Activated naive CD8-positive, alpha-beta T cell treated with anti-CD3 and anti-CD28 coated beads, Interleukin-2, amount 10 ng/mL, durations not matched to agents 7 days and 5 days (primary cell): ENCODE measurements at places on chromosomes 7 and 10.

DNA sequence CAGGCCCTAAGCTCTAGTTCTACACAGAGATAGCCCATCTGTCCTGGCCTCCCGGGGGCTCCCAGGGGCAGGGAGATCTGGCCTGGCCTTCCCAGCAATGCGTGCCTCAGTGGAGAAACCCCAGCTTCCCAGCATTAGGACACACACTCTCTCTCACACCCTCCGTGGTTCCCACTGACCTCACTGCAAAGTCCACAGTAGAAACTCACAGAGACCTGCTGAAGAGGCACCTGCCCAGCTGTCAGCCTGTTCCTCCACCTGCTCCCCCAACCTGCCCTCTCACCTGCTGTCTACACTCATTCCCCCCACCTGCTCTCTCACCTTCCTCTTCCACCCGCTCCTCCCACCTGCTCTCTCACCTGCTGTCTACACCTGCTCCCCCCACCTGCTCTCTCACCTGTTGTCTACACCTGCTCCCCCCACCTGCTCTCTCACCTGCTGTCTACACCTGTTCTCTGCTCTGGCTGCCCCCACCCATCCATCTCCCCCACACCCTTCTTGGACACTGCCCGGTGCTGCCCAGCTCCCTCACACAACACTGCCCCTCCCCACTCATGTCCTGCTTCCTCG lies 21.1 kb upstream of the PFKP start:
- no peak overlapping the region for H3K27ac ChIP-seq
- no peaks in the 10 kb centered on the region for H3K4me1 ChIP-seq
- peaks cover 1% of the 10 kb centered on the region for H3K36me3 ChIP-seq
- no peak for DNase-seq

- no peak for DNase-seq
- no peaks in the 10 kb centered on the region for H3K27me3 ChIP-seq
- H3K4me1 ChIP-seq, result no peaks in the 10 kb centered on the region
- H3K36me3 ChIP-seq, result no peaks in the 10 kb centered on the region
Observed at GRCh38 chr7:115516341-115516740, 514.2 kb downstream of the TFEC start.

GRCh38 chr10:97407211-97407951 lies 6.2 kb upstream of the RRP12 start:
- peaks cover 12% of the 10 kb centered on the region for H3K4me1 ChIP-seq
- H3K27me3 ChIP-seq, result no peaks in the 10 kb centered on the region
- no peaks in the 10 kb centered on the region for H3K36me3 ChIP-seq
- H3K27ac ChIP-seq, result peak overlapping the region; percentile 75

GRCh38 chr7:27209933-27210440 lies 10.1 kb upstream of the HOXA13 start:
- H3K4me3 ChIP-seq, result no peak overlapping the region
- H3K27ac ChIP-seq, result no peak overlapping the region
- no peak for DNase-seq
- no peaks in the 10 kb centered on the region for H3K36me3 ChIP-seq

DNA sequence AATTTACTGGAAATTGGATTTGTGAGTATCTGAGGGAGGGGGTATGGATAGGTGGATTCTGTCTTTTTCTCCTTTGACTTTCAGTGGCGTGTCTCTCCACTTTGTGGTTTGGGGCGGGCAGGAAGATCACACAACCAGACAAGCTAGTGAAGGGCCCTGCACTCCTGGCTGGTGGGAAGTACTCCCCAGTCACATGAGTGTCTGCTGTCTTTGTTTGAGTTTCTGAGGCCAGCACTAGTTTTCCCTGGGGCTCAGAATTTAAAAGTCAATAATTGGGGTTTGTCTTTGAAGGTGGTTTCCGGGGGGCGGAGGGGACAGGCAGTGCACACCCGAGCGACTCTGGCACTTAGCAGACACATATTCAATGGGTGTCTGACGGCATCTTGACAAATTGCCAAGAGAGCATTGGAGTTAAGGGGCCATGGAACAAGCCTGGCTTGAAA lies 120.1 kb downstream of the WDFY4 start:
- peak overlapping the region; percentile 69 for H3K4me3 ChIP-seq
- H3K27me3 ChIP-seq, result no peaks in the 10 kb centered on the region
- peaks cover 8% of the 10 kb centered on the region for H3K36me3 ChIP-seq
- H3K4me1 ChIP-seq, result peaks cover 73% of the 10 kb centered on the region
- peak overlapping the region; percentile 85 for H3K27ac ChIP-seq
- no peak for DNase-seq

GRCh38 chr10:22247636-22248035 lies 29.8 kb upstream of the EBLN1 start:
- H3K27ac ChIP-seq, result peak overlapping the region; percentile 70
- DNase-seq, result no peak
- H3K36me3 ChIP-seq, result peaks cover 4% of the 10 kb centered on the region

GRCh38 chr10:84292502-84292901 lies 35.9 kb upstream of the CCSER2 start:
- peaks cover 7% of the 10 kb centered on the region for H3K27me3 ChIP-seq
- H3K27ac ChIP-seq, result no peak overlapping the region

GRCh38 chr10:71743089-71743838 lies 23.7 kb upstream of the C10orf105 start:
- H3K27ac ChIP-seq, result peak overlapping the region; percentile 93
- H3K36me3 ChIP-seq, result peaks cover 6% of the 10 kb centered on the region
- DNase-seq, result no peak
- no peaks in the 10 kb centered on the region for H3K27me3 ChIP-seq

DNA sequence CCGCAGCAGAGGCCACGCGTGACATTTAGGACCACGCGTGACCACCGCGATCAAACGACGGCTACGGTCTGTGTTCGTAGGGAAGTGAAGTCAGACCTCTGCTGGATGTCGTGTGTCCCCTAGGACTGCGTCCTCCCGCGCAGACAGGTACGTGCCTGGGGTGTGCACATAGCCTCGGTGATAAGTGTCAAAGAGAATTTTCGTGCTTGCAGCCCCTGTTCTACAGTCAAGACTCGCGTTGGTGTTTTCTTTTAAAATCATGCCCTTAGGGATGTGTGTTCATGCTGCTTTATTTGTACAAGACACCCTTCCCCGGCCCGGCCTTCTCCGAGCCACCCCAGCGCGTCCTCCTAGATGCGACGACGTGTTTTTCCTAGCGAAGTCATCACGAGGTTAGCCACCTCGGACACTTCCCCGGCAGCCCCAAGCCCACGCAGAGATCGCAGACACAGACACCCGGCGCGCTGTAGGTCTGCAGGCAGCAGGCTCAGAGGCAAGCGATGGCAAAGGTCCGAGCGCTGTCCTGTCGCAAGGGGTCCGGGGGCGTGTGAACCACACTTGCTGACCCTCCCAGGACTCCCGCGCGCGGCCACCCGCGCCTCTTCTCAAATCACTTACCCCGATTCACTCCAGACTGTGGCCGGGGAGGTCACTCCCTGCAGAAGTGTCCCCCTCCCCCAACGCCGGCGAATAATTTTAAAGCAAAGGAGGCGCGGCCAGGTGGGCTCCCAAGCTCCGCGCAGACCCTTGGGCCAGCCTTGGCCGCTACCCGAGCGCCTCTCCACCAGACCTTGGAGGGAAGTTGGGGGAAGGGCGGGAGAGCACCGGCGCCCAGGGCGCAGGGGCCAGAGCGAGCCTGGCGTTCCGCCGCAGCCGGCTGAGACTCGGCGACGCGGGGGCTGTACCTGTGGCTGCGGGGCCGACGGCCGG lies 552 bp downstream of the MKX start:
- H3K27me3 ChIP-seq, result peaks cover 68% of the 10 kb centered on the region
- H3K36me3 ChIP-seq, result no peaks in the 10 kb centered on the region
- peak overlapping the region; percentile 79 for H3K4me3 ChIP-seq

DNA sequence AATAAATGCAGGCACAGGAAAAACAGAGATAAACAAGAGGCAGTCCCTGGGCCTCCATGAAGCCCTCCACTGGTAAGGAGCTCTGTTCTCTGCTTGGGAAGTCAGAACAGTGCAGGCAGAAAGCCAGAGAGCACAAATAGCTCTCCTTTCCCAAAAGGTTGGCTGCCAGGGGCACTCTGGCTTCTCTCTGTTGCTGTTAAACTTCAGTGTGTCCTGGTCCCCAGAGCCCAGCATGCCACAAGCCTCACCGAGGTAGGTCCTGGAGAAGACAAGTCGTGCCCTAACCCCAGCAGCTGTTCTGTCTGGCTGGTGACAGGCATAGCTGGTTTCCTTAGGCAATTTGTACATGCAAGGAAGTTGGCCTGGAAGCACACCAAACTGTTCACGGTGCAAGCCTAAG lies 17.3 kb downstream of the SLC16A12 start:
- peaks cover 2% of the 10 kb centered on the region for H3K4me1 ChIP-seq
- DNase-seq, result no peak
- no peak overlapping the region for H3K4me3 ChIP-seq
- H3K27ac ChIP-seq, result no peak overlapping the region
- H3K36me3 ChIP-seq, result no peaks in the 10 kb centered on the region

DNA sequence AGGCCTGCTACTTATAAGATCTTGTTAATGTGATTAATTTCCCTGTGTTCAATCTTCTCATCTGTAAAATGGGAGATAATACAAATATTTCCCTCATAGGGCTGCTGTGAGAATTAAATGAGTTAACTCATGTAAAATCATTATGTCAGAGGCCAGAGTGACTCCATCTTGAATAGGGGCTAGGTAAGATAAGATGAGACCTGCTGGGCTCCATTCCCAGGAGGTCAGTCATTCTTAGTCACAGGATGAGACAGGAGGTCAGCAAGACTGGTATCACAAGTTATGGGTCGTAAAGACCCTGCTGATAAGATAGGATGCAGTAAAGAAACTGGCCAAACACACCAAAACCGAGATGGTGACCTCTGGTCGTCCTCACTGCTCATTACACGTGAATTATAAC lies 200.7 kb downstream of the CYP26A1 start:
- H3K27ac ChIP-seq, result no peak overlapping the region
- H3K4me3 ChIP-seq, result no peak overlapping the region
- no peak for DNase-seq
- no peaks in the 10 kb centered on the region for H3K4me1 ChIP-seq

DNA sequence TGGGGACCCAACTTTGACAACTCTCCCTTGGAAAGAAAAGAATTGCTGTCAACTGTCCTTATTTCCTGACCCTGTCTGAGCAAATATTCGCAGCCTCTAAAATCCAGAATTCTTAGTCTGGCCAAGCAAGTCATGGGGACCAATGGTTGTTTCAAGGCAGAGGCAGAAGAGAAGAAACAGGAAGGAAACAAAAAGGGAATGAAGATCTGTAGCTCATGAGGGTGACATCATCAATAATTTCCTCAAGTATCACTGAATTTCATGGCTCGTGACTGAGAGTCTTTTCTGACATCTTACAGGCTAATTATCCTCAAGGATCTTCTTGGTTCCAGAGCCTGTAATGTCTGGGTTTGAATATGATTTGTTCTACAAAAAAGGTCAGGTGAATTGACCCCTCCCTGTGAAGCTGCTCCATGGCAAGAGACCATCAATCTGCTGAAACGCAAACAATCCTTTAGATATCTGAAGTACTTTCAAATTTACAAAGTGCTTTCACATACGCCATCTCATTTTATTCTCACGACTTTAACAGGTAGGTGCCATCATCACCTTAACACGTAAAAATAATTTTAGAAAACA lies 5.8 kb downstream of the CDK6 start:
- peak overlapping the region; percentile 98 for H3K4me3 ChIP-seq
- H3K27ac ChIP-seq, result peak overlapping the region; percentile 56
- H3K4me1 ChIP-seq, result peaks cover 50% of the 10 kb centered on the region
- no peak for DNase-seq
- no peaks in the 10 kb centered on the region for H3K27me3 ChIP-seq

- H3K27ac ChIP-seq, result no peak overlapping the region
- H3K27me3 ChIP-seq, result no peaks in the 10 kb centered on the region
- no peak for DNase-seq
- no peaks in the 10 kb centered on the region for H3K36me3 ChIP-seq
- no peak overlapping the region for H3K4me3 ChIP-seq
Observed at GRCh38 chr7:81811956-81812865, 42.4 kb upstream of the HGF start.

GRCh38 chr7:44311561-44312495 lies 13.6 kb downstream of the CAMK2B start:
- H3K27ac ChIP-seq, result no peak overlapping the region
- H3K27me3 ChIP-seq, result peaks cover 27% of the 10 kb centered on the region
- no peak for DNase-seq
- no peak overlapping the region for H3K4me3 ChIP-seq
- H3K36me3 ChIP-seq, result no peaks in the 10 kb centered on the region

DNA sequence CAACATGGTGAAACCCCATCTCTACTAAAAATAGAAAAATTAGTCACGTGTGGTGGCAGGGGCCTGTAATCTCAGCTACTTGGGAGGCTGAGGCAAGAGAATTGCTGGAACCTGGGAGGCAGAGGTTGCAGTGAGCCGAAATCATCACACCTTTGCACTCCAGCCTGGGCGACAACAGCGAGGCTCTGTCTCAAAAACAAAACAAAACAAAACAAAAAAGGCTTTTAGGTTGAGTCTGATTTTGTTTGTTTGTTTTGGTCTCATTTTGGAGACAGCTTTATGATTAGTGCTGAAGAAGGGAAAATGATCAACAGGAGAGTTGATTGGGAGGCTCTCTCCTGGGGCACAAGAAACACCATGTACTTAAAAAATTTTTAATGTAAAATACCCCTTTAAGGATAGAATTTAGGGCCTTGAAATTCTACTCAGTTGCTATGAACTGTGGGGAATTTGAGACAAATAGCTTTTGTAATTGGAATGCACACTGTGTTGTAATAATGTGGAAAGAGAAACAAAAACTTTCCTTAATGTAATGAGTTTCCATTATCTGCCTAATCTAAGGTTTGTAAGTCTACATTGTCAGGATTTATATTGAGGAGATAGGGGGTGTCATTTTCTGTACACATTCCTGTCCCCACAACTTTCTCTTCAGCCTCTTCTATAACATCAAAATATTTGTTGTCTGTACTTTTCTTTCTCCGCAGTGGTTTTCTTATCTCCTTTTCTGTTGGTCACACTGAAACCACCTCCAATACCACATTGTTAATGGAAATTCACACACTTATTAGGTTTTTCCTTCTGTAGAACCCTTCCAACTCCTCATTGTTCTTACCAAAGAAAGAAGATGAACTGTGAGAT lies 41.3 kb downstream of the ARID5B start:
- no peak for DNase-seq
- peak overlapping the region; percentile 84 for H3K4me3 ChIP-seq
- H3K27ac ChIP-seq, result peak overlapping the region; percentile 89
- no peaks in the 10 kb centered on the region for H3K27me3 ChIP-seq
- peaks cover 52% of the 10 kb centered on the region for H3K36me3 ChIP-seq

DNA sequence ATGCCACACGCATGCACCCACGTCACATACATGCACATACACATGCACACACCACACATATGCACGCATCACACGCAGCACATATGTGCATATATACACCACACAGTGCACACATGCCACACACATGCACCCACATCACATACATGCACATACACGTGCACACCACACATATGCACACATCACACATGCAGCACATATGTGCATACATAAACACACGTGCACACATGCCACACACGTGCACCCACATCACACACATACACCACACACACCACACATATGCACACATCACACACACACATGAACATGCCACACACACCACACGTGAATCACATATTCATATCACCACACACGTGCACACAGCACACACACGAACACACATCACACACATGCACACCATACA lies 338.8 kb downstream of the PTPRN2 start:
- no peak overlapping the region for H3K4me3 ChIP-seq
- no peaks in the 10 kb centered on the region for H3K36me3 ChIP-seq
- no peak overlapping the region for H3K27ac ChIP-seq
- H3K27me3 ChIP-seq, result no peaks in the 10 kb centered on the region
- H3K4me1 ChIP-seq, result no peaks in the 10 kb centered on the region

GRCh38 chr7:46939089-46939488 lies 642.8 kb downstream of the TNS3 start:
- no peaks in the 10 kb centered on the region for H3K4me1 ChIP-seq
- no peak for DNase-seq
- H3K27me3 ChIP-seq, result no peaks in the 10 kb centered on the region
- H3K4me3 ChIP-seq, result no peak overlapping the region

- H3K4me3 ChIP-seq, result no peak overlapping the region
- no peaks in the 10 kb centered on the region for H3K36me3 ChIP-seq
- DNase-seq, result no peak
- no peaks in the 10 kb centered on the region for H3K4me1 ChIP-seq
- H3K27me3 ChIP-seq, result no peaks in the 10 kb centered on the region
- no peak overlapping the region for H3K27ac ChIP-seq
Observed at GRCh38 chr10:51564896-51565510, 134.4 kb downstream of the CSTF2T start.
